ENCODE measurements at places on chromosomes 11 and 22.

- DNase-seq = no peak
Measured at GRCh38 chr11:102177974-102178631, 67.9 kb downstream of the YAP1 start.

DNA sequence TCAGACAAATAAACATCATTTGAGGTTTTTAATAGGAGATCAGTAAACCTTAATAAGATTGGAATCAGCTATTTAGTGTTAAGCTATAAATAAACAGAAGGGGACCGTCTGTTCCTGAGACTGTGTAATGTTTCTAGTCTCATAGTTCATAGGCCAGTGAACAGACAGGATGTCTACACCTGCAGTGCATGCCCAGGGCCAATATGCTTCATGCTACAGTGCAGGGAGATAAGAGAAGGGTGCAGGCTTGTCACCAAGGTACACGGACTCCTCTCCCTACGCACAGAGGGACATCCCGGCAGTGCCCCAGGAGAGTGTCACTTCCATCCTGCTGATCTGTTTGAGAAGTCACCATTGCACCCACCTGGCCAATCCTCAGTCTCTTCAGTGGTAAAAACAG lies 148.6 kb downstream of the OPCML start:
- DNase-seq = no peak

DNA sequence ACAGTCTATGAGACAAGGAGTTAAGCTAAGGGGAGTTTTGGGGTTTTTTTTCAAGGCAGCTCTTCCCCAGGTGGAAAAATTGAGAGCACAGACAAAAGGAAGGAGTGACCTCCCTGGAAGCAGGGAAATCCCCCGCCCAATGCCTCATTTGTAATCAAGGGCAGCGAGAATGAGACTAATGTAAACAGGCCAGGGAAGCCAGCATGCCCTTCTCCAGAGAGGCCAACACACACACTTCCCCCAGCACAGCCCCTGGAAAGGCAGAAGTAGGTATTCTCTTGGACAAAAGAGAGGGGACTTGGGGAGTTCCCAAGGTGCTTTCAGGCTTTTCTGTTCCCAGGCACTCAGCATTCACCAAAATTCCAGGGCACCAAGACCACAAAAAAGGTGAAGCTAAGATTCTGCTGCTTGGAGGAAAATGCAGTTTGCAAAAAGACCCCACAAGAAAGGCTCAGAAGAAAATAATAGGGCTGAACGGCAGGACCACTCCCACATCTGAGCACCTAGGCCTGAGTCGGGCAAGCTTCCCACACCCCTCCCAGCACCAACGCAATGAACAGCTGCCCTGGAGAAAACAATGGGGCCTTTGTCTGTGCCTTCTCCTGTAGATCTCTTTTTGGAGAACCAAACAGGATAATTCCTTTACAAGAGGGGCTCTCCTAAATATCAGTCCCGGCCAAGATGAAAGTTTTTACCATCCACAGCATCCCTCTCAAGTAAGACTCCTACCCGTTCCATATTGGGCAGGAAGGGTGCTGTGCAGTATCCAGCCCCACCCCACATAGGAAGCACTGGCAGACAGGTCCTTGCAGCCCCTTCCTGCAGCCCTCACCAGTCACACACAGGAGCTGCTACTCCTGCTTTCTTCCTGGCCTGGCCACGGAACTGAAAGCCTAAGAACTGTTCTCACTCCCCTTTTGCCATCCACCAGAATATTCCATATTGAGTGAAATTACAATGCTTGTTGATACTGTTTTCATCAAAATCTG lies 70.7 kb upstream of the AKIP1 start:
- DNase-seq = no peak

DNA sequence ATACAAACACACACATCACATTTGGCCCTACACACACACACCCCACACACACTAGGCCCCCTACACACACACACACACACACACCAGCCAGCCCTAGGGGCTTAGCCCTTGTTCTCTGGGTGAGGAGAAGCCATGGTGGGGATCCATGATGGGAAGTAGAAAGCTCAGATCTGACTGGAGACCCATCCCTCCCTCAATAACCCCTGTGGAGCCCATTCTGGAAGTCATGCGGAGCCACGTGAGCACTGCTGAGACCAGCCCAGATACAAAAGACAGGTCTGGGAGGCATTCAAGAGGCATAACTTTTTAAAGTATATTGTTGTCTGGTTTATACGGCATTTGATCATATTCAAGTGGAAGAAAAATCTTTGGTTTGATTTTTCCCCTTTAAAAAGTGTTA lies 448.5 kb downstream of the SOX6 start:
- DNase-seq = no peak

DNA sequence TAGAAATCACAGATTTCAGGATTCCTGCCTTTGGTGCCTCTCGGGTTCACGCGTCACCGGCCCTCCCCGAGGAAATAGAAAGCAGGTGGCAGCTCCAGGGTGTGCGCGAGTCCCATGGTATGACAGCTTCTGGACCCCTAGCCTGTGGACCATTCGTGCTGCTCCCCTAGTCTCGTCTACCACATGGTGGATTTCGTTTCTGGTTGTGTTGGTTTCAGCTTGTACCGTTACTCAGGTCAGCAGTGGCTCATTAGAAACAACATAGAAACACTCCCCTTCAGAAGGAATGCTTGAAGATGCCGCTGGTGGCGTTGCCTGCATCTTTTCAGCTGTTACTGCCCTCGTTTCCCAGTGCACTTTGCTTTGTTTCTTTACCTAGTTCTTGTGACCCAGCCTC lies 700 bp downstream of the TTC17 start:
- no peak for DNase-seq

DNA sequence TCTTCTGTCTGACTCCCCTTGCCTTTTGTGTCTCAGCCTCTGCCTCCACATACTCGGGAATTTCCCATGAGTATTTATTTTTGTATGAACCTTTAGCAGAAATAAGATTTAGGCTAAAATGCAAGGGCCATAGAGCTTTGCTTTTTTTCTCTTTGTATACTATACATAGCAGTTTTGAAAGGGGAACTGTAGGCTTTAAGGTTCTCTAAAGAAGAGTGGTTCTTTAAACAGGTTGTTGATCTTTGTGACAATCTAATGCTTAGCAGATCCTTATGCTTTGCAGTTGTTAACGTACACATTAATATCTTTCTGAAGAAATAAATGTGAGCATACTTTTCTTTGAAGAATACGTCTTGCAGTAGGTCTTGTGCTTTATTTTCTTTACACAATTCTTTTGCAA lies 35.0 kb downstream of the TBCEL start:
- DNase-seq = no peak

All from ovary (tissue), 10 donors.